ENCODE measurements at places on chromosomes 2 and 18.
A peak's percentile ranks its signal among the peaks of the same experiment; 100 is the strongest.

DNA sequence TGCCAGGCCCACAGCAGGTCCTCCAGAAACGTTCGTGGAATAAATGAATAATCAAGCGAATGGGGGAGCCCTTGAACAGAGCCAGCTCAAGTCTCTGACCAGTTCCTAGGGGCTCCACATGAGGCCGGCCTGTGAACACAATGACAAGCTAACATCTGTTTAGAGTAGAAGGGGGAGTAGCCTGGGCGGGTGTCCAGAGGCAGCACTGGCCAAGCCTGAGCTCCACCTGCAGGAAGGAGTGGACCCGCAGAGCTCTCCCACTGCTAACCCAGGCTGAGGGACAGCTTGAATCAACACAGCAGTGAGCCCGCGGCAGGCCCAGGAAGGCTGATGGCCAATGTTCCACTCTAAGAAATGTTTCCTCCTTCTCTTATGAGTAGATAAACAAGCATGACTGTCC is 234.8 kb upstream of the RAB6C start:
- no peak for DNase-seq

GRCh38 chr2:2926009-2926857 is 451.4 kb downstream of the EIPR1 start:
- no peak for DNase-seq

DNA sequence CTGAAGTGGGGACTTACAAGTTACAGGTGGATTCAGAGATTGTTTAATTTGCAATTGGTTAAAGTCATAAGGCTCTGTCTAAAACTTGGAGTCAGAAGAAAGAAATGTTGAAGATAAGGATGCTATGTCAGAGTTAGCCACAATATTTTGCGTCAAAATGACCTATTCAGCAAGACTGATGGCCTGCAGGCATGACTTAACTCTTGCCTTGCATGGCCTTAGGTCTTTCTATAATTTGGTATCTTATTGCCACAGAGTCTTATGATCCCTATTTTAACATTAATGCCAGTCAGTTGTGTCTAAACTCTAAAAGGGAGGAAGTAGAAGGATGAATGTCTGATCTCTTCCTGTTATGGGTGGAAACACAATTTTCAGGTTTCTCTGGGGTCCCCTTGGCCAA is 5.2 kb upstream of the COMMD1 start:
- no peak for DNase-seq

DNA sequence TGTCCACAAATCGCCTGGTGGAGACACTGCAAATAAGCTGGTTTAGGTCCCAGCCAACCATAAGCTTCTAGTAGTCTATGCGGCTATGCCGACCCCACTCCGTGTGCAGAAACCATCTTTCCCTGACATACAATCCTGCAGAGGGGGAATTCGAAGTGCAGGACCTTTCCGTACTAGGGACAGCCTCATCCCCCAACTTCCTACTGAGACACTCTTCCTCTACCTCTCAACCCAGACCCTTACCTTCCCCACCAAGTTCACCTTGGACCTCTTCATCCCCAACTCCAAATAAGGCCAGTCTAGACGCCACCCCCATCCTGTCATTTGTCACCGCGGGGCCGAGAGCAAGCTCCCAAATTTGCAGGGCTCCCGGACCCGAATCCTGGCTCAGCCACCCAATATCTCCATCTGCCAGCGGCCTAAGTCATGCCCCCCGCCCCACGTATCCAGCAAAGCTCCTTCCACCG is 496 bp downstream of the SUCLG1 start:
- DNase-seq, result no peak

GRCh38 chr18:74069178-74070050 is 78.2 kb downstream of the FBXO15 start:
- no peak for DNase-seq

DNA sequence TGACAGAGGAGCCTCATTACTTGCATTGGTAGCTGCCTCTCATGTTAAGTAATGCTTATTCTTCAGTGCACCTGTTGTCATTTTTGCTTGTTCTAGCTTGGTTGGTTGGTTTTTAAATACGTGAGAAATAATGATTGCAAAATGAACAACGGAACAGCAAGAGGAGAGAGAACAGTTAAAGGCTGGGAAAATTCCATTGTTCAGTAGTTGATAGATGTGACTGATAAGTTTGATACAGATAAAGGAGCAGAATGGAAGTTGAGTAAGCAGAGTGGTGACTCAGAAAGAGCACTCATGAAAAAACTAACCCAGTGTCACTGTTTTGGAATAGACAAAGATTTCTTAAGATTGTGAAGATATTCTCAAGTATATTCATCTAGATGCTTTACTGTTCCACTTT is 50.5 kb downstream of the MTA3 start:
- no peak for DNase-seq

- DNase-seq, result no peak
Observed at GRCh38 chr18:22241921-22242361, 72.6 kb downstream of the GATA6 start.

GRCh38 chr18:78241535-78242253 is 737.9 kb upstream of the SALL3 start:
- no peak for DNase-seq

DNA sequence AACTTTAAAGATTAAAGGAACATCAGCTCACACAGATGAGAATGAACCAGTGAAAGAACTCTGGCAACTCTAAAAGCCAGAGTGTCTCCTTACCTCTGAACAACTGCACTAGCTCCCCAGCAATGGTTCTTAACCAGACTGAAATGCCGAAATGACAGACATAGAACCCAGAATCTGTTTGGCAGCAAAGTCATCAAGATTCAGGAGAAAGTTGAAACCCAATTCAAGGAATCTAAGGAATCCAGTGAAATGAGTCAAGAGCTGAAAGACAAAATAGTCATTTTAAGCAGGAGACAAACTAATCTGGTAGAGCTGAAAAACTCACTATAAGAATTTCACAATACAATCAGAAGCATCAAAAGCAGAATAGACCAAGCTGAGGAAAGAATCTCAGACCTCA is 72.0 kb downstream of the STRADB start:
- no peak for DNase-seq

- no peak for DNase-seq
Observed at GRCh38 chr2:118403658-118404451, 315.6 kb downstream of the INSIG2 start.

DNA sequence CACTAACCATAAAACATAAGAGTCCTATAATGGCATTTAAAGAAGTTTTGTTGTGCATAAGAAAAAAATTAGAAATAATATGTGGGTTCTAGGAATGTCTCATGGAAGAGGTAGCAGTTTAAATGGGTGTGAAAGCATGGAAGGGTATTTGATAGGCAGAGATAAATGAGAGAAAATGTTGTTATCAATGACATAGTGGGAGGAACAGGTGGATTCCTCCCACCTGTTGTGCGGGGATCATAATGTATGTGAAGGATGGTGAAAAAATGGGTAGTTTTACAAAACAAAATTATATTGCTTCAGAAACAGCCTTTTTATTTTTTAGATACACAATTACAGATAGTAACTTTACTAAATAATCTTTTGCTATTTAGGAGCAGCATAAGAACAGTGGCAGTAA is 41.7 kb downstream of the RIT2 start:
- no peak for DNase-seq

DNA sequence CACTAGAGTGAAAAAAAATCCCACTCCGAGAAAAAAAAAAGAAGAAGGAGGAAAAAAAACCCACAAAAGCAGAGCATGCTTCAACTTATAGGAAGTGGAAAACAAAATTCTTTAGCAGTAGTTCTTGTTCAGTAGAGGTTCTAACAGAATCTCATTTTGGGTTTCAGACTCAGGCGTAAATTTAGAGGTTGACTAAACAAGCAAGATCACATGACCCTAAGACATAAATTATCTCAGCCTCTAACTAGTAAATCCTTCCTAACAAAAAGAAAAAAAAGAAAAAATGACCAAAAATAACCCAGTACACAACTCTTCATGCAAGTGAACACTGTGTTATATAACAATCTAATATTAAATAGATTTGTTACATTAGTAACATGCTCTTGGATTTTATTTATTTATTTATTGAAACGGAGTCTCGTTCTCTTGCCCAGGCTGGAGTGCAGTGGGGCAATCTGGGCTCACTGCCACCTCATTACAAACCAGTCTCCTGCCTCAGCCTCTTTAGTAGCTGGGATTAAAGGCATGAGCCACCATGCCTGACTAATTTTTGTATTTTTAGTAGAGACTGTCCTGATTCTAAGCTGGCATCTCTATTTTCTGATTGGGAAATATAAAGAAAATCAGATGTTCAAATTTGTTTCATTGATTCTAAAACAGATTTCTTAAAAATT is 35.4 kb downstream of the PPP4R3B start:
- no peak for DNase-seq

DNA sequence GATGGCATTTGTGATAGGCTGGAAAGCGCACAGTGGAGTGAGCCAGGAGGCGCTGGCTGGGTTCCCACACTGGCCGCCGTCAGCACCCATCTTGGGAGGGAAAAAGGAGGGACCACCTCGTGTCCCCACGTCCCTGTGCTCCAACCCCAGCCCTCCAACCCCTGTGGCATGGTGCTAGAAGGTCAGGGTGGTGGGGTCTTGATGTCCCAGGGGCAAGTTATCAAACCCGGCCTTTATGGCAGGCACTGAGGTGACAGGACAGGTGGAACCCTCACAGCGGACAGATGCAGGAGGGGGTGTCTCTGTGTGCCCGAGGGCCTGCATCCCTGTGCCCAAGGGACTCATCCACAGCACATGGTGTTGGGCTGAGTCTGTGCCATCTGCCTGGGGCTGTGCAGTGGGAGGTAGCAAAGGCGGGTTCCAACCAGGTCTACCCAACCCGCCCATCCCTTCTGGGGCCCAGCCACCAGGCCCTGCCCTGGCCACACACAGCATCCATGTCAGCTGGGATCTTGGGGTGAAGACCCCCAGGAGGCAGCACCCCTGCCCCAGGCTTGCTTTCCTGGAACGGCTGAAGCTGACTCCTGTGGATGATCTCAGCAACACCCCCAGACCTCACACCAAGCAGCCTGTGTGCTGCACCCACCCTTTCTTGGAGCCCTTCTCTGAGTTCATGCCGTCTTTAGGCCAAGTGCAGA is 246.1 kb downstream of the NDUFA10 start:
- DNase-seq, result no peak

DNA sequence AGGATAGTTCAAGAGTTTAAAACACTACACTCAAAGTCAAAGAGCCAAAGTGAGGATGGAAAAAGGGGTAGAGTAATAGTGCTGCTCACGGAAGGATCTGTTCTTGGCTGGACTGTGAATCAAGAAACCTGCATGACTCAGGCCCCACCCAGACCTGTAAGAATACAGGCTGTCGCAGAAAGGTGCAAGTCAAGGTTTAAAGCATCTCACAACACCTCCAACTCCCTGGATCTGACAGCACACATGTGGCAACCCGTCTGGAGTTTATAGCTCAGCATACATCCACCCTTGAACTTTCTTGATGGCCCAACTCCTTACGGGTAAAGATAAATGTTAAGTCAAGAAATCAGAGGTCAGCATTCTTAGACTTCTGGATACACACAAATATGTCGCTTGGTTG is 6.3 kb downstream of the KIAA2012 start:
- DNase-seq, result no peak

- no peak for DNase-seq
Observed at GRCh38 chr2:227455200-227455599, 16.8 kb upstream of the AGFG1 start.

- no peak for DNase-seq
Observed at GRCh38 chr2:222309361-222309760, 10.6 kb upstream of the PAX3 start.

- DNase-seq, result no peak
Observed at GRCh38 chr2:177998006-177998405, 74.6 kb downstream of the PDE11A start.

DNA sequence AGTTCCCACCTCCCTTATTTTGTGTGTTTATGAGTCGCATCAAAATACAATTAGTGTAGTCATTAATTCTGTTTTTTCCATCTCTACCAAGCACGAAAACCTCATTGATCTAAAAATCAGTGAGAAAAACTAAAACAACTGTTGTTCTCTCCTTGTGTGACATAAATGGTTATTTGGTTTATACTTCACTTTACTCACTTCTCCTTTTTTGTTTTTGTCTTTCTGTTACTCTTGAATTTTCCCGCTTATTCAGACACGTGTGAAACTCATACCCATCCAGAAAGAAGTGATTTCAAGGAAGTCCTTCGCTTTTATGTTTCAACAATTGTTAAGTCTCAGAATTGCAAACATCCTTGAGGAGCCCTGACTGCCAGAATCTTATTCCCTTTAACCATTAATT is 121.6 kb downstream of the EML6 start:
- no peak for DNase-seq

- DNase-seq, result no peak
Observed at GRCh38 chr2:235920216-235920865, 247.8 kb downstream of the GBX2 start.

- no peak for DNase-seq
Observed at GRCh38 chr2:10256515-10257031, 46.1 kb upstream of the HPCAL1 start.

DNA sequence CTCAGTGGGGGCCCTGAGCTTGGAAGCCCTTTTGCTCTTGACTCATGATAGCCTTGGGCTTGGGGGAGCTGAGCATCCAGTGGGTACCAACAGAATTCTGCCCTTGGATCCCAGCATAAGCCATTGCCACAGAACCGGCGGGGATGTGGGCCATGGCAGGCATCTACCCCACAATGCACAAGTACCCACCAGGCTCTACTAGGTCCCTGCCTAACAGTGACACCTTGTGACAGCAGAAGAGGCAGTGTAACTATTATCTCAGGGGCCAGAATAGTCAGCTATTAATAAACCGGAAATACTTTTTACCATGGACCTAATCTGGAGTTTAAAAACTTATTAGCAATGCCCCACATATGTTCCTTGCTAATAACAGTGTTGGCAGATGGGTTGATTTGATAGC is 397.2 kb downstream of the TMEM182 start:
- peak; percentile 6 for DNase-seq

- no peak for DNase-seq
Observed at GRCh38 chr2:8225266-8225665, 456.6 kb upstream of the ID2 start.

DNA sequence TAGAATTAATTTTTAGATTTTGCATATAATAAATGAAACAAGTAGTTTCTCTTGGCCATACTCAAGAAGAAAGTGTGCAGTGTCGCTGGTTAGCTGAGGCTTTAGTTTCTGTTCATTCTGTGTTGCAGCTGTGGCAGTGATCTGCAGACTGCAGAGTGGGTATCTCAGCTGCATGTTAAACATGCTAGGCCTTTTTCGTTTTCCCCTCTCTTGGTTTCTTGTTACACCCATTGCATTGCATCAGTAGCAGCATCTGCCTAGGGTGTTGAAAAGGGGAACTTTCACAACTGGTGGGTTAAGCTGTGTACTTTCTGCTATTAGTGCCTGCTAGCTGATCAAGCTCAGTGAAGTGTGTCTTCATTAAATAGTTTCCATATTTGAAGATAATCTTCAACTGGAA is 51.3 kb downstream of the ACSL3 start:
- no peak for DNase-seq
